ENCODE measurements at places on chromosomes 2 and 18.

DNA sequence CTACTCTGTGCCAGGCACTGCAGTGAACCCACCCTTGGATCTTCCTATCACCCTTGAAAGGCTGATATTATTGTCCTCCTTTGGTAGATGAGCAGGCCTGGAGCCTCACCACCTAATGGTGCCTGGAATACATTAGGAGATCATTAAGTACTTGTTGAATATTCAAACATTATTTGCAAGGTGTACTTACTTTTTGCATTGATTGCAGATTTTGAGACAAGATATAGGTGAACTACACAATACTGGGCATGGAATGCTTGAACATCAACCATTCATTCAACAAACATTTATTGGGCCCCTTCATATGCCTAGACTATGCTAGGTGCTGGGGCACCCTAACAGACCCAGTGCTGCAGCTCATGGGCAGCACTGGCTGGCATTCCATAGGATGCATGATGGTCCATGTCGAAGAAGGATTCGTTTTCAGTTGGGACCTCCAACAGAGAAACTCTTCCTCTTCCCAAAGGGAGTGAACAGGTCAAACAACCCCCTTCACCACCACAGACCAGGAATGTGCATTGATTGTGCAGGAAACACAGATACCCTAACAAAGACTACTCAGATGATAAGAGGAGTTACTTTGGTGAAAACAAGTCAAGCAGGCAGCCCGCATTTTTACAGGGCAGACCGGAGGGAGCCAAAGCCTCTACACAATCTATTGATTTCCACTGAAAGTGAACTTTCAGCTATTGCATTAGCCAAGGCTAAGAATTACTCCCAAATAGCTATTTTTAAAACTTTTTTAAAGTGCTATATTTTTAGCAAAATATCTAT is 149.6 kb upstream of the SH3BP4 start:
- DNase-seq = no peak

GRCh38 chr2:38850045-38850444 is 25.7 kb downstream of the DHX57 start:
- no peak for DNase-seq

GRCh38 chr18:79857082-79857671 is 59.4 kb downstream of the KCNG2 start:
- no peak for DNase-seq

DNA sequence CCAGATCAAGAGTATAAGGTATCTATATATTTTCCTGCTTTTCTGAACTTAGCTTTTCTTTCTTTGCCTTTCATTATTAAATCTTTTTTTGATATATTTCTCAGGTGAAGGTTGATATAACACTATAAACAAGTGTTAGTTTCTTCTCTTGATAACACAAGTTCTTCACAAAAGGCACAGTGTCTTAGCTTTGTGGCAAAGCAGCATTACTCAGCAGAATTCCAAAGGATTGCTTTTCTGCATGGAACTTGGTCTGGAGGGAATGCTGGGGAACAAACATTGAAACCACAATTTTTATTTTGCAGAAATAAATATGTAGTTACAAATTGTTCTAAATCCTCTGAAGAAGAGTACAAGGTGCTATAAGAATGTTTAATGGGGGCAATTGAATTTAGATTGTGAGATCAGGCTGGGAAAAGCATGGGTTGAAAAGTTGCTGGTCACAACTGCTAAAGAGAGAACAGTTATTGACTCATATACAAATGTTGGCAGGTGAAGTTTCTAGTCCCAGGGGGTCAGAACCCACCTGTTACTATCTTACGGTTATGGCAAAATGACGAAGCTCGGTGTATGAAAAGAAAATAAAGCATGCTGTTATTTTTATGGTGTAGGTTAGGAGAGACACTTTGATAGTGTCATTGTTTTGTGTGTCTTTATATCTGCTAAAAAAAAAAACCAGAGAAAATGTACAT is 68.2 kb downstream of the UBR3 start:
- DNase-seq = no peak

DNA sequence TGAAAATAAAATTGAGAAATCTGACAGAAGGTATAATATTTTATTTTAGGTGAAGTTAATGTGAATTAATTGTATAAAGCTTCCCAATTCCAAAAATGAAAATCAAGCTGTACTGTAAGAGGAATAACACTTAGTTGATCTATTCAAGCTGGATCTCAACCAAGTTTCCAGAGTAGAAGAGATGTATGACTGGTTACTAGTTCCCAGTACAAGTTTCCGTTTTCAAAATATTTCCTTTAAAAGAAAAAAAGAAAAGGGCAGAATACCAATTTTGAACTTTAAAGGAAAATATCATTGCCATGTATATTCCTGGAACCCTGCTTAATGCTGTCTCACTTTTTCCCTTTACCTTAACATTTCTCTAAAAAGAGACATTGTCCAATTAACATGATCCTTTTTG is 308.5 kb downstream of the IRS1 start:
- no peak for DNase-seq

DNA sequence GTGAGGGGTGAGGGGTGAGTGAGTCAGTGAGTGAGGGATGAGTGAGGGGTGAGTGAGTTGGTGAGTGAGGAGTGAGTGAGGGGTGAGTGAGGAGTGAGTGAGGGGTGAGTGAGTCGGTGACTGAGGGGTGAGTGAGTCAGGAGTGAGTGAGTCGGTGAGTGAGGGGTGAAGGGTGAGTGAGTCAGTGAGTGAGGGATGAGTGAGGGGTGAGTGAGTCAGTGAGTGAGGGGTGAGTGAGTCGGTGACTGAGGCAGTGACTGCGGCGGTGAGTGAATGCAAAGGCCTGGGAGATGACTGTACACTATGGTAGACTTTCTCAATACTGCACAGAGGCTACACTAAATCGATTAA is 16.6 kb downstream of the THAP4 start:
- no peak for DNase-seq

DNA sequence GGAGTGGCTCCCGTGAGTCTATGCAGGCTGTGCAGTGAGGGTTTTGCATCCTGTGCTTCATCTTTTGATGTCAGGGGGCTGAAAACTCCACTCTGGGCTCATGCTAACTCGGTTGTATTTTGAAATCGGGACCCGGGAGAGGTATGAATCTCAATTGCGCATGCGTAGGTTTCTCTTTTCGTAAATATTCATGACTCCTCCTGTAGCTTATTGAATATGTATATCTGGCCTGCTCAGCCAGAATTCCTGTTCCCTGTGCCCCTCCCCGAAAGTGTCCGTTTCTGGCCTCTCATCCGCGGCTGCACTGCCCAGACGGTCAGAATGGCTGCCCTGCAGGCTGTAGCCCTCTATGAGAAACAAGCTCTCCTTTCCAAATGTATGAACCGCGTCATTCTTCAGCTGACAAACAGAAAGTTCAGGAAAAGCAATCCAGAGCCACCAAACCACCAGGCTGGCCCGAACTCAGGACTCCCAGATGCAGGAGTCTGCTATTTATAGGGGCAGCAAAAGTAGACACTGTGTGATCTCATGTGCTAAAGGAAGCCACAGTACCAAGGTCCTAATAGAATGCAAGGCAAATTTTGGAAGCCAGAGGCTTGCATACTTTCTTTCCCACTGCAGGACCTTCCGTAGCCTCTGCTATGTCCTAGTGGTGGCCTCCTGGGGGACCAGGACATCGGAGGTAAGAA is 41.7 kb downstream of the AKAIN1 start:
- DNase-seq = no peak

GRCh38 chr2:134288814-134289213 is 34.9 kb downstream of the MGAT5 start:
- no peak for DNase-seq

- no peak for DNase-seq
These were observed 32.0 kb upstream of the TMEM18 start for GRCh38 chr2:709138-709765.

DNA sequence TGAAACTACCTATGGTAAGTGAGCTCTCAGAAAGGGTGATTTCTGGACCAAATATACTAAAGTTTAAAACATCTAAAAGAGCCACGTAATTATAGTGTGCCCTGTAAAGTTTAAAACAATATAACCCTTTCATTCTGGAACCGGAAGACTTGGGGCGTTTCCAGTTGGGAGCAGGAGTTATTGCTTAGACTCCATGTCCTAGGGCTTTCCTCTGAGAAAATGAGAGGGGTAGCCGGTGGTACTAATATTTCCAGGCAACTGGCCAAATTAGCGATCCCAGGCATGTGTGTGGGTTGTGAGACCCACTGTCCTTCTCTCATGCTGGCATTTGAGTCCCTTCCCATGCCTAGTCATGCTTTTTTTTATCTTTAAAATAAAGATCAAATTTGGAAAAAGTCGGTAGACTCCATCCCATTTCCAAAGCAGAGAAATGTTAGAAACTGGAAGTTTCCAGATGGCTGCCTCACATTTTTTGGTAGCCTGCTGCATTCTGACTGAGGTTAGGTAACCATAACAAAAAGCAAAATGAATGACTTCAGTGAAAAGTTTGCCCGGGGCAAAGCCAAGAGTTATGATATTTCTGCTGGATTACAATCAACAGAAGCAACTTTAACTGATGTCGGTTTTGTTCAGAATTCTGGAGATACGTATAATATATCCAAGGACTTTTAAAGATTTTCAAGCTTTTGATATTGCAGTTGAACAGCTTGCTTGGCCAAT is 227.4 kb downstream of the SS18 start:
- no peak for DNase-seq

GRCh38 chr18:21826641-21827302 is 86.2 kb downstream of the MIB1 start:
- no peak for DNase-seq

GRCh38 chr2:173214213-173214612 is 138.6 kb downstream of the MAP3K20 start:
- DNase-seq = no peak

DNA sequence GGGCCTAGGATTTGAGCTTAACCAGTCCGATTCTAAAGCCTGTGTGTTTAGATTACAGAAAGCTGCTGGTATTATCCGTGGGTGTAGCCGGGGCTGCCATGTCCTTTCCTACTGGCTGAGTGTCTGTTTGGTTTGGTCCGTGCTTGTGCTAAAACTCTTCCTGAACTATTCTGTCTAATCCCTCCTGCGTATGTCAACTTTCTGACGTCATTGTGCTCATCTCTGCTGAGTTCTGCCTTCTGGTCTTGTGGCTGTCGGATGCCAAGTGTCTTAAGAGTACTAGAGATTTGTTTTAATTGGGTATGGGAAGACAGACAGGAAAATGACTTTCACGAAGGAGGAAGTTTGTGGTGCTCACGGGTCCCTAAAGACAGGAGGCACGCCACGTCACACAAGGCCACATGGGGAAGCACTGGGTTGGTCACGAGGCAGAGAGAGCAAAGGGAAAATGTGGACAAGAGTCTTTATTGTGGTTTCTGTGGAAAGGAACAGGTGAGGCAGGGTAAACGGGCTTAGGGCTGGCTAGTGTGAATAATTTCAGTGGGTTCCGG is 31.8 kb upstream of the NTSR2 start:
- peak; percentile 74 for DNase-seq

DNA sequence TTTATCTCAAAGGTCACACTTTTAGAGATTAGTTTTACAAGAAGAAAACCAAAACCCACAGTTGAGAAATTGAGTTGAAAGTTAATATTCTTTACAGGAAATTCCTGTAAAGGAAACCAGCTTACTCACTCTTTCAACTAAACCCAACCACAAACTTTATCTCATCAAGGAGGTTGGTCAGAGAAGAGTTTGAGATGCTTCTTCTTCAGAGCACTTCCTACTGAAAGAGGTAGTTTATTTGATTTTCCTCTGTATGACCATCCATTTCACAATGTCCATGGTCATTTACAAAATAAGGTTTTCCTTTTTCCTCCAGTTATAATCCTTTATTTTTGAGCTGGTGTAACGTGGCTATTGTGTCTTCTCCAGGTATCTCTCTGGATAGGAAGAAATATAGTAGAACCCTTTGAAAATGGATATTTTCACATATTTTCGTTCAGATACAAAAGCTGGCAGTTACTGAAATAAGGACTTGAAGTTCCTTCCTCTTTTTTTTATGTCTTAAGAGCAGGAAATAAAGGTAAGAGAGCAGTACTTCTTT is 4.5 kb upstream of the IL18RAP start:
- no peak for DNase-seq

DNA sequence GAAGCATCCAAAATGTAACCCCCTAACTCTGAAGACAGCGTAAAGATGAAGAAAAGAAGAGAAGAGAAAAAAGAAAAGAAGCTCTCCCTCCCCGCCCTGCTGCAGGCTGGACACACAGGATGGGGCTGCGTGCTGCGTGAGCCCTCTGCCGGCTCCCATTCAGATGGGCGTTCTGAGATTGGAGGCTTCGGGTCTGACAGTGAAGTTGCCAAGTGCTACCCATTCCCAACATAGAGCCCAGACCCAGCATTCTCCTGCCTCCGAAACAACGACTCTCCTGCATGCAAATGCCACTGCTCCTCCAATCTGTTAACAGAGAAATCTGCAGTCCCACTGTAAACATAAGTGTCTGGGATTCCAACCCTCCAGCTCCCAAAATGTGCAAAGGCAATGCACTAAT is 234.9 kb downstream of the BCL11A start:
- no peak for DNase-seq

- DNase-seq = no peak
These were observed 503.4 kb upstream of the VRK2 start for GRCh38 chr2:57543211-57543610.

DNA sequence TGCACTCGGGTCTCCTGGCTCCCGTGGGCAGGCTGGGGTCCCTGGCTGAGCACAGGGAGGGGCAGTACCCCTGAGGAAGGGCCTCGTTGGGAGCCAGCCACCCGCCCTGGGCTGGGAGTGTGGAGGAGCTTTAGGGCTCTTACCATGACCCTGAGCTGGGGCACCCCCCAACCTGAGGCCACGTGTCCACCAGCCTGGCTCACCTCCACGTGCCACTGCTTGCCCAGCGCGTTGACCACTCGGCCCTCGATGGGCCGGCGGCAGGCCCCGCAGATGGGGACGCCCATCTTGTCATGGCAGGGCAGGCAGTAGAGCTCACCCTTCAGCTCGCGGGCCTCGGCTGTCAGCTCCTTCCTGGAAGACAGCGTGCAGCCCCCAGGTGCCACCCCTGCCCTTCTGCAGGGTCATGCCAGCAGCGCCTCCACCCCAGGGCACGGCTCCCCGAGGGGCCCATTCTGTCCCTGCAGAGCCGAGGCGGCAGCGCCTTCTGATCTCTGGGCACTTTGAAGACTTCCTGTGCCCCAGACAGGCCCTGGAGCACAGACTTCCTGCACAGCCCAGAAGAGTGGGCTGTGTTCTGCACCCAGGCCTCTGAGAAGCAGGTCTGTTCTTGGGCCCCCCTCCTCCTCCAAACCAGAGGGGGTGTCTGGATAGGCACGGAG is 4.0 kb upstream of the GPR17 start:
- no peak for DNase-seq

- no peak for DNase-seq
These were observed 68.8 kb upstream of the CD28 start for GRCh38 chr2:203637471-203638167.

- peak; percentile 64 for DNase-seq
These were observed 4.4 kb downstream of the CTIF start for GRCh38 chr18:48543228-48543627.

GRCh38 chr2:128202791-128203190 is 111.8 kb downstream of the UGGT1 start:
- DNase-seq = no peak

GRCh38 chr2:8217468-8218030 is 464.3 kb upstream of the ID2 start:
- DNase-seq = no peak

Data from hepatocyte (in vitro differentiated cells).